ENCODE measurements at places on chromosomes 1 and 21. TPM values are rescaled to one million over a fixed set of nuclear protein-coding genes. Genes with fewer than 3 reads are reported as not detected.

Gene LRRN2
- 2.0 TPM for total RNA-seq

Gene RSBN1
- 10.7 TPM for total RNA-seq

Gene KIF14
- 17.8 TPM for total RNA-seq

Gene DCAF8
- total RNA-seq: 127 TPM

GRCh38 chr1:117638759-117639158 is 32.9 kb downstream of the TENT5C start:
- no peak for DNase-seq

DNA sequence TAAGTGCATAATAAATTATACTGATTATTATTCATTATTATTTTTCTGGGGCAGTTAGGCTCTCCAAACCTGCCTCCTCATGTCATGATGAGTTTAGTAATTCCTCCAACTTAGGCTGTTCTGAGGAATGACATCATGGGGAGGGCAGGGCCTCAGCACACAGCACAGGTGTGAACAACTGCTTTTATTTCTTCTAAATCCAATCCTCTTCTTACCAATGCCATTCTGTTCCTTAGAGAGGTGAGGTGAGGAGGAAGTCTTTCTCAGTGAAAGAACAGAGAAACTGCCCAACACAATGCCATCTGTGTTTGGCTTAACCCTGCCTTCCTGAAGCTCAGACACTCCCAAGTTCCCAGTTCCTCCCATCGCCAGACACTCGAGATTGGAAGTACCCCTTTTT is 45.4 kb upstream of the WASF2 start:
- no peak for DNase-seq

GRCh38 chr1:64549464-64550239 is 79.7 kb downstream of the CACHD1 start:
- DNase-seq: no peak

DNA sequence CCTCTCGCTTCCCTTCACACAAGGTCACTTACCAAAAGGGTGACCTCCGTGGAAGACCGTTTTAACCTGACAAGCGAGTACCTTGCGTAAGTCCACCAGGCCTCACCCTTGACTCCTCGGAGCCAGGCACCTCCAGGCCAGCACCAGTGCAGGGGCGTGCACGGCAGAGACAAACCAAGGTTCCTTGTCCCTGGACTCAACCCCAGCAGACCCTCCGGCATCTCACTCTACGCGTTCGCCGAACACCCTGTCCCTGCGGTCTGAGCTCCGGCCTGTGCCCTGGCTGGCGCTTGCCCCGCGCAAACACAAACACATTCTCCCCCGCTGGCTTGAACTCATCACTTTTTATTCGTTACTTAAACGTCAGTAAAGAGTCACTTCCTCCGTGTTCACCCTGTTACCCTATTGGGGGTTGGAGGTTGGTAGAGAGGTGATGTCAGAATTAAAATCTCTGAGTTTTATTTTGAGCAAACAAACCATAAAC is 4.5 kb downstream of the TBX15 start:
- no peak for DNase-seq

GRCh38 chr1:54995013-54995760 is 3.5 kb upstream of the BSND start:
- DNase-seq: no peak

Measured in Panc1 (cell line).